ENCODE measurements at places on chromosomes 11 and 22.

- no peak for DNase-seq
Measured at GRCh38 chr11:69878144-69878883, 59.1 kb upstream of the FGF3 start.

DNA sequence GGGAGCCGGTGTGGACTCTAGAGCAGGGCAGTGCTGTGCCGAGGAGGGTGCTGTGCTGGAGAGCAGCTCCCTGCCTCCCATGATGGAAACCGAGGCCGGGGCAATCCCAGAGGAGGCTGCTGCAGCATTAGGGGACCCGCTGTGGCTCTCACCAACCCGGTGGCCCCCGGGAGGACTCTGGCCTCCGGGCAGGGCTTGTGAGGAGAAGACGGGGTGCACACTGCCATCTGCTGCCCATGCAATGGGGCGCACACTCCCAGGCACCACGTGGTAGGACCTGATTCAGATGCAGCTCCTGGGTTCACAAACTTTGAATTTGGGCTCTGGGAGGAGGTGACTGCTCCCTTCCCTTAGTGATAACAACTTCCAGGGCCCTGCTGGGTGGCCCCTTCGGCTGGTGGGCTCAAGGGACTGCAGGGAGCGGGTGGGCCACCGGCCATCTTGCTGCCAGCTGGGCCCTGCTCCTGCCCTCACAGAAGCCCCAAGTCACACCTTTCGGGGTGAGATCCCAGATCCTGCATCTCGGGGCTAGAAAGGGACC is 93.8 kb upstream of the FGF3 start:
- no peak for DNase-seq

GRCh38 chr11:86477495-86478155 is 102.9 kb downstream of the CCDC81 start:
- no peak for DNase-seq

GRCh38 chr11:128310676-128311445 is 276.5 kb downstream of the ETS1 start:
- no peak for DNase-seq

- DNase-seq = no peak
Measured at GRCh38 chr22:27609451-27609888, 192.1 kb downstream of the MN1 start.

DNA sequence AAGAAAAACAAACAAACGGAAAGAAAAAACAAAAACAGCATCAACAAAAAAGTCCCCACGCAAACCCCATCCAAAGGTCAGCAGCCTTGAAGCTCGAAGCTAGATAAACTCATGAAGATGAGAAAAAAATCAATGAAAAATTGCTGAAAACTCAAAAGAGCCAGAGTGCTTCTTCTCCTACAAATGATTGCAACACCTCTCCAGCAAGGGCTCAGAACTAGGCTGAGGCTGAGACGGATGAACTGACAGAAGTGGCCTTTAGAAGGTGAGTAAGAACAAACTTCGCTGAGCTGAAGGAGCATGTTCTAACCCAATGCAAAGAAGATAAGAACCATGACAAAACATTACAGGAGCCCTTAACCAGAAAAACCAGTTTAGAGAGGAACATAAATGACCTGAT is 18.4 kb upstream of the FTH1 start:
- DNase-seq = no peak

GRCh38 chr22:49497266-49497665 is 330.4 kb downstream of the BRD1 start:
- DNase-seq = no peak

DNA sequence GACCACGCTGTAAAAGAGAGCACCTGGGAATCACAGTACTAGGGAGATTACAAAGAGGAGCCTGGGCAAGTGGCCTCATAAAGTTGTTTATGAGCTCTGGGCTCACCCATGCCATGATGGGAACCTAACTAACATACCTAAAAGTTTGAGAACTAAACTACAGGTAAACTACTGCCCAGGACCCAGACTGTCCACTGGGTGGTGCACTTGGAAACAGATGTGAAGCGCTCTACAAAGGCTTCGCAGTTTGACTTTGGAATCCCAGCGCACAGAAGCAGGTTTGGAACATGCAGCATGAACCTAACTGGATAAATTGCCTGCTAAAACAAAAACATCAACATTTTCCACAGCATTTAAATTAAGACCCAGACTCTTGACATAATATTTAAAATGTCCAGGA is 418.6 kb downstream of the FAM181B start:
- DNase-seq = no peak

- DNase-seq = no peak
Measured at GRCh38 chr11:113974741-113975470, at the start of gene HTR3A. Gene HTR3A (plus strand): TSS chr11:113975108. CDS start chr11:113975326, 218 bp downstream.

DNA sequence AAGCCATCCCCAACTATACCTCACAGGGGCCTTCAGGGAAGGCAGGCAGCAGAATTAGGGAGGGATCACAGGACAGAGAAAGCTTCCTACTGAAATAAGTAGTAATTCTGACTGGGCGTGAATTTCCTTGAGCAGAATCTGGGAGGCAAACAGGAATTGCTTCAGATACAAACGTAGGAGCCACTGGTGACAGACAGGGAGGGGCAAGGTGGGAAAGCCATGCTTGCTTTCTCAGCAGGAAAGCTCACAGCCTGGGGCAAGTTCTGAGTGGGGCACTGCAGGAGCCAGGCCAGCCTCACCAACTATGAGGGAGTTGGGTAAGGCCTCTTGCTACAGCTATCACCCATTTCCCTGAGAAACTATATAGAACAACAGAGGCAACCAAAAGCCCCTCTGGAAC is 43.6 kb downstream of the ARHGAP32 start:
- no peak for DNase-seq

GRCh38 chr22:45455621-45456020 is 42.1 kb downstream of the RIBC2 start:
- DNase-seq = no peak

DNA sequence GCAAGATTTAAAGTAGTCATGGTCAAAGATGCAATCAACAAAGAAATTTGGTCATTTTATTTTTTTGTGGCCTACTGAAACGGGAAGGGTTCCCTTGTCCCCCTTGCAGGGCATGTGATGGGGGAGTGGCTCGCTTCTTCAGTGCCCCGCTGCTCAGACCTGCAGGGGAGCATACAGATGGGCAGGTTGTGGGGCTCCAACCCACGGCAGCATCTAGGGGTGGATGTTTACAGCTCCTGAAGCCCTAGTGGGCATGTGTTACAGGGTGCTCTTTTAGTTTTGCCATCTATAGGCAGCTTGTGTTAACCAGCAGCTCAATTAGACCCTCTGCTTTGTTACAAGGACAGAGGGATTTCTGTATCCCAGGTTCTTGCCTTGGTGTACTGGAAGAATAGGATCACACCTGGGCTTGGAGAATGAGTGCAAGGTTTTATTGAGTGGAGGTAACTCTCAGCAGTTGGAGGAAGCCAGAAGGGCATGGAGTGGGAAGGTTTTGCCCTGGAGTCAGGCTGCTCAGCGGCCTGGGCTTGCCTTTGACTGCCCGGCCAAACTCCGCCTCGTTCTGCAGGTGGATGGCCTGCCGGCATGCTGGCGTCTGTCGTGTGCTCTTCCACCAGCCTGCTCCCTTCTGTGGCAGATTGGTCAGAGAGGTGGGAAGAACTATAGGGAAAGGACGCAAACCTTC is 9.4 kb downstream of the GSTP1 start:
- no peak for DNase-seq
